ENCODE measurements at places on chromosomes 12 and 14.

GRCh38 chr12:42421844-42422779, 96.1 kb downstream of the PPHLN1 start:
- no peak for DNase-seq

GRCh38 chr12:49041036-49041880, 19.3 kb downstream of the KMT2D start:
- DNase-seq: no peak

- DNase-seq: no peak
Measured at GRCh38 chr12:113116875-113117274, 18.7 kb downstream of the RASAL1 start.

DNA sequence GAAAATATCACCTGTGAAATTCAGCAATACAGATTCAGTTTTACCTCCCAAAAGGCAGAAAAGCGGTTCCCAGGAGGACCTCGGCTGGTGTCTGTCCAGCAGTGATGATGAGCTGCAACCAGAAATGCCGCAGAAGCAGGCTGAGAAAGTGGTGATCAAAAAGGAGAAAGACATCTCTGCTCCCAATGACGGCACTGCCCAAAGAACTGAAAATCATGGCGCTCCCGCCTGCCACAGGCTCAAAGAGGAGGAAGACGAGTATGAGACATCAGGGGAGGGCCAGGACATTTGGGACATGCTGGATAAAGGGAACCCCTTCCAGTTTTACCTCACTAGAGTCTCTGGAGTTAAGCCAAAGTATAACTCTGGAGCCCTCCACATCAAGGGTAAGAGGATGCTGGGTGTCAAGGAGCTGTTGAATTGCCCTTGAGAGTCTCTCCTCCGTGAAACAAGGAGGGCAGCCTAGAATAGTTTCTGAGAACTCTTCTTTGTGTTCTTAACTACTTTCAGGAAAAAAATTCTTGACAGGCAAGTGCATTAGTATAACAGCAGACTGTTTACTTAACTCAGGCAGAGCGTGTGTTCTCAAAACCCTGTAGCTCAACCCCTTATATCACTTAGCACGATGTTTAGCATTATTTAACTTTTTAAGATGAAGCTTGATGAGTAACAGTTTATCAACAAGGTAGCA, 7.7 kb downstream of the TDP1 start:
- no peak for DNase-seq

- no peak for DNase-seq
Measured at GRCh38 chr14:65299826-65300225, 112.7 kb upstream of the FUT8 start.

All from left ventricle myocardium superior (tissue), 1 donor.